ENCODE measurements at places on chromosomes 1 and 21.

- peak; percentile 21 for DNase-seq
These were observed 17.9 kb upstream of the FMOD start for GRCh38 chr1:203368624-203369451.

DNA sequence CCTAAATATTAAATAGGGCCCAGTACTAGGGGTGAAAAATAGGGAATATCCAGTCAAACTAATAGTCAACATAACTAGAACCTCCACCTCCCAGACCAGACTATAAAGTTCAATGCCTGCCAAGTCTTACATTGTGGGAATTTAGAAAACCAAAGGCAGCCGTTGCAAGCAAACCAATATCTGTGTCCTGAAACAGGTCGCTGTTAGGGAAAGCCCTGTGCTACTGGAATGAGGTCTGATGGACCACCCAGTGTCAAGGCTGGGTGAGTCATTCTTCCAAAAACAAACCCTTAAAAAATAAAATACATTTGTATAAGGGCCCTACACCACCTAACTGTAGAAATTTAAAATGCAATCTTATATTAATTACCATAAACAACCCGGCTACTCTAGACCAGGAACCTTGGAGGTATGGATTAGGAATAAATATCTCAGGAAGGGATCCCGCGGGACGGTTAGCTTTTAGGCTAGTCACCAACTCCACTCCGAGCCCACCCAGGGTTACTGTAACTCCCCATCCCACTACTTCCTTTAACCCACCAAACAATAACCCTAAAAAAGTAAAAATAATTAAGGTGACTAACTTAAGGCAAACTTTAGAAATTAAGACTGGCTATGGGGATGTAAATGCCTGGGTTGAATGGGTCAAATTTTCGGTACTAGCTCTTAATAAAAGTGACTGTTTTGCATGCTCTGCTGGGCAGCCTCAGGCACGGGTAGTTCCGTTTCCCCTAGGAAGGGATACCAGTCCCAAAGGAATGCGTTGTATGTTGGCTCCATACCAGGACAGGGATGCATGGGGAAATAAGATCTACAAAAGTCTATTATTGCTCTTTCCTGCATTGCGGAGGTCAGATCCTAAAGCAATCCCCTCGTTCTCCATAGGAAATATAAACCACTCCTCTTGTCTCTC, 65.4 kb upstream of the TLR5 start:
- DNase-seq: no peak

- no peak for DNase-seq
These were observed 125.5 kb downstream of the NTPCR start for GRCh38 chr1:233075915-233076295.

DNA sequence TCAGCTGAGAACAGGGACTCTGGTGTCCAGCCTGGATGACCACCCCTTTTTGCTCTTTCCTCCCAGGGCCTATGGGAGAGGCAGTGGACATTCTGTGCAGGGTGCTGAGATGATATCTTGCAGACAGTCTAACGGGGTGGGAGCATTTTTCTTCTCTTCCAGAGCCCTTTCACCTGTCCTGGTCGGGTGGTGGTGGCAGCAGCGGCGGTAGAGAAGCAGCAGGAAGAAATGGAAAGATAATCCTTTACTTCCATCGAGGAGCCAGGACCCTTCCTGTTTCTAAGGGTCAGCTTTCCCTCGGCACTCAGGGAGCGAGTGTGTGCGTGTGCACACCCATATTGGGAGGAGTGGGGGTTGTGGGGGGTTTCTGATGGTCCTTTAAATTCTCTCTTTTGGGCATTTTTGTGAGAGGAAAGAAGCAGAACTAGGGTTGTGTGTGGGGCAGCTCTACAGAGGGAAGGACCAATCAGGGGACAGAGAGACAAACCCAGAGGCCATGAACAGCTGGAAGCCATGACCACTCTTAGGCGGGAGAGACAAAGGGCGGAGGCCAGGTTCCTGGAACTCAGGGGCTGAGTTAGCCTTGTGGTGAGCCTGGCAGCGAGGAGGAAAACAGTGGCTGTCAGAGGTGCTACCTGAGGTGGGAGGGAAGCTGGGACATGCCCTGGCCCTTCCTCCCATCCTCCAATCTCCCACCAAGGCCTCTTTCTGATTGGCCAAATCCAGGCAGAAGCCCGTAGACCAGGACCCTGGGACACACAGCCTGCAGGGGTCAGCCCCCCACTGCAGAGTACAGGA, 31.2 kb upstream of the CSF3R start:
- DNase-seq: no peak

DNA sequence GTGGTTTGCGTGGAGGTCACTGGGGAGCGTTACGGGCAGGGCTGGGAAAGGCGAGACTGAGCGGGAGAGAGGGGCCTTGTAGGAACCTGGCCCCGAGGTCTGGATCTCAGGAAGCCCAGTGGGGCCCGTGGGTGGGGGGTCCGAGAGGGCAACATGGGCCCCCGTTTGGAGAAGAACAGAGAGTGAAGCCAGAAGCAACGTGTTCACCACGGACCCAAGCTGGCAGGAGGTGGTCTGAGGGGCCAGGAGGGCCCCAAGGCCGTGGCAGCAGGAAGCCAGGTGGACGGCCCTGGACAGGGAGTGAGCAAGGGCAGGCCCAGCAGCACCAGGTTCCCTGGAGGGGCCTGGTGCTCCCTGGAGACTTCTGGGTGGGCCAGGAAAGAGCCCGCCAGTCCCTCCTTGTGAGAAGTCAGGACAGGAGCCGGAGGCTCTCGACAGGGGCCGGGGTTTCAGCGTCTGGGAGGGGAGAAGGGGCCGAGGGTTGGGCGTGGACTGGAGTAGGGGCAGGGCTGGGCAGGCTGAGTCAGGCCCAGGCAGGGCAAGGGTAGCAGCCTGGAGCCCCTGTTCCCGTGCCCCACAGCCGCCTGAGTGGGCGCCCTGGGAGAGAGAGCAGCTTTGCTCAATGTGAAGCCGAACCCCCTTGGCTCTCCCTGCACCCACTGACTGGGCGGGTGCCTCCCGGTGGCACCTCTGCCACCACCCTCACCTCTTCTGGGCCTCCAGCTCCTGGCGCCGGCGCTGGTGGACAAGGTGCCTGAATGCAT, 33.5 kb downstream of the CFAP74 start:
- DNase-seq: no peak
